ENCODE measurements at places on chromosomes 11 and 22.

DNA sequence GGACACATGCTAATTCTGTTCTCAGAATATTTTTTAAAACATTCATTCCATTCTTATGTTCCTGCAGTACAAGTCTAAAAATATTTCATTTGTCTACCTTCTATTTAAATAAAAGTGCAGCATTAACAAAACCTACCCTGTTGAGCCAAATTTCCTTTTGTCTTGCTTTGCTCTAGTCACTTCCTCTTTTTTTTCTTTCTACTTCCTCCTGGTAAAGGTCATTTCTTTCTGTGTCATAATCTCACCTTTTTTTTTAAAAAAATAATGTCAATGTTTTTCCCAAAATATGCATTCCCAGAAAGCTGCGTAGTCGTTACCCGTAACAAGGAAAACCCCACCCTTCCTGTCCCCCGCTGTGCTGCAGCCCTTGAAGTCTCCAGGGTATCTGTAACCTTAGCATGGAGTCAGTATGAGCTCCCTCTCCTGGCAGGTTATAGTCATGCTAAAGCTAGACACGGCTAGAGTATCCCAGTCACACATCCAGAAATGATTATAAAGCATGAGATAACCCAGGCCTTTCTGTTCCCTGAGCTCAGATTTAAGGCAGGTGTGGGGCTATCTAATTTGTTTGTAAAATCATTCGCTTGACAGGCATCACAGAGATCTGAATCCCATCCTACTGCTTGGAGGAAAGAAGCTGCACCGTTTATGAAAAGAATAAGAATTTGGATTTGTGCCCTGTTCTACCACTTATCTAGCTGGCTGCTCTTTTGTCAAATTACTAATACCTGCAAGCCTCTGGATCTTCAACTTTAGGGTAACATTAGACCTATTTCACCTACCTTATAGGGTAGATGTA is 51.1 kb upstream of the EED start:
- peak; percentile 74 for DNase-seq

GRCh38 chr11:83835423-83835822 is 549.3 kb upstream of the CCDC90B start:
- DNase-seq, result no peak

- DNase-seq, result no peak
These were observed 22.4 kb downstream of the DUSP8 start for GRCh38 chr11:1549338-1550330.

GRCh38 chr11:124115782-124116616 is 749 bp downstream of the VWA5A start:
- no peak for DNase-seq

DNA sequence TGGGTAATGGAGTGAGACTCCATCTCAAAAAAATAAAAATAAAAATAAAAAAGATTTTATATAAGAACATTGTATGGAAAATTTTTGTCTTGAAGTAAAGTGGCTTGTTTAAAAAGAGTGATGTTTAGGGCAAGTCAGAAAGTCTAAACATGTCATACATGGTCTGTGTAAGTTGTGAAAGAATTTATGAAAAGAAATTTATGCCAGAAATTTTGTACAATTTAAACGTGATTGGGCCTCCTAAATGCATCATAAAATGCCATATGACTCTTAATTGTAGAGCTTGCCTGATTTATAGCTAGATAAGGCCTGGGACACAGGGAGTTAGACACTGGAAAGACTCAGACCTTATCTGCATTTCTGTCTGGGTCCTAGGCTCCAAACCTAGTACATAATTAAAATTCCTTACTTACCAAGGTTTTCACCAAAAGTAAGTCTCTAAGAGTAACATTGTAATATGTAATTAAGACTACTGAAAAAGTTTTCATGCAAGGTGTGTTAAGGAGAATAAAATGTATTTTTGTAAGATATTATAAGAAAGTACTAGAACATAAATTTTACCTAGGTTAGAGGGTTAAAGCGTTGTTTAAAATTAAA is 110.5 kb downstream of the AASDHPPT start:
- no peak for DNase-seq

DNA sequence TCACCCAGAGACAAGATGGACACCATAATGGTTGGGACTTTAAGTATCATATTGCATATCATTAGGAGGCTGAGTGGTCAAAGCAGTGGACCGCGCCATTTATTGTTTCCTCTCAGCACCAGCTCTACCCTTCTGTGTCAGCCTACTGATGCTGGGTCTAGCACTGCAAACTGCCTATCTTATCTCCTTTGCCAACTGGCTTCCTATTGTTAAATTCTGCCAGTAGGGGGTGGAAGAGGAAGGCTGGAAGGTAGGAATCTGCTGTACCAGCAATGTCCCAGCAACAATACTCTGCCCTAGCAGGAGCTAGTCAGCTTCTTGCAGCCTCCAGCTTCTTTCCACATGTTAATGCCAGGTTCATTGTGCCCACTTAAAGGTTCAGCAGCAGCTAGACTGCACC is 367.1 kb upstream of the PDGFD start:
- no peak for DNase-seq

DNA sequence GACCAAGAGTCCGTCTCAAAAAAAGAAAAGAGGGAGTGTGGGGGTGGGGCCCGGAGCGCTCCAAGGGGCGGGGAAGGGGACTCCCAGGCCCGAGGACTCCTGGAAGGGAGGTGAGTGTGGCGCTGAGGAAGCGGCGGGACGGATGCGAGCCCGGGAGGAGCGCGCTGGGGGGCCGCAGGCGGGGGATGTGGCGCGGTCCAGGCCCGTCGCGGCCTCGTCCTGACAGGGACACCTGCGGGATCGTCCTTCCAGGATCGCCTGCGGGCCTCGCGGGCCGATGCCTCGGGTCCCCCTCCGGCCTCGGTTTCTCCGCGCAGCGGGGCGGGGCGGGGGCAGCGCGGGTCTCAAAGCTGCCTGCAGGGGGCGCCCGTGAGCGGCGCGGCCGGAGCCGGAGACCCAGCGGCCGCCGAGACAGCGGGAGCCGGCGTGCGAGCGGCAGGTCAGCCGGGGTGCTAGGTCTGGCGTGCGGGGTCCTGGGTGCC is 3.8 kb upstream of the ADORA2A start:
- peak; percentile 47 for DNase-seq

- no peak for DNase-seq
These were observed 5.1 kb upstream of the CARNS1 start for GRCh38 chr11:67410369-67410831.

DNA sequence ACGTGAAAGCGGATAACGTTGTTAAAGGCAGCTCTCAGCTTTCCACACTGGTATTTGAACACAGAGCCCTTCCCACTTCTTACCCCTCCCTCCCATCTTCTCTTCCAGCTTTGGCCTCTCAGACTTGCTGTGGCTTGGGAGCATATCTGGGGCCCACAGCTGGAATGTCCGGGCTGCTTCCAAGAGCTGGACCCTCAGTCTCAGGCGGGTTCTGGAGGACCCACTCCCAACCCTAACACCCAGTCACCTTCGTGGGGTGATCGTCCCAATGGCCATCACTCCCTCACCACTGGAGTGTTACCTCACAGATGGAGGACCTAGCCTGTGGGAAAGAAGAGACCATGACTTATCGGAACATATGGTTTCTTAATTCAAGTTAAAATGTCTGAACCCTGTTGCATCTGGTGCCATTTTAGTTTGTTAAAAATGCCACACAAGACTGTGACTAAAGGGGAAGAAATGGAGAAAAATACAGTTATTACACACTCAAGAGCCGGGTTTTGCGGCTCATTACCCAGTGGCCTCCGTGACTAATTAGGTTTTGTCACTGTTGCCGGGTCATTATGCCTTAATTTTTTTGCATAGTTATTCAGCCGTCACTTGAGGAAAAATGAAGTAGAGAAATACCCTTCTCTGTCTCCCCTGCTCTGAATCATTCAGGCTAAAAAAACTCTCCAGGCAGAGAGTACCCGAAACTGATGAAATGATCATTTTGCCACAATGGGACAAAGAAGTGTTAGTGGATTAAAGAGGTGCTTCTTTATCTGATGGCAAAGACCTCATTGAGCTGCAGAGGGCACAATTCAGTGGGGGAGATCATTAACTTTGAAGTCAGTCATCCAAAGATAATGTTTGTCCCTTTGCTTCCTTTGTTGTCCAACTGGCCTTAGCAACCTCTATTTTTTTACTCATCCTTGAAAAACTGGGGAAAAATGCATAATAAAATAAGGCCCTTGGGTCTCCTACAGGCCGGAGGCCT is 87.2 kb upstream of the HTATIP2 start:
- DNase-seq, result no peak

GRCh38 chr11:19777039-19777376 is 64.4 kb downstream of the NAV2 start:
- DNase-seq, result no peak

DNA sequence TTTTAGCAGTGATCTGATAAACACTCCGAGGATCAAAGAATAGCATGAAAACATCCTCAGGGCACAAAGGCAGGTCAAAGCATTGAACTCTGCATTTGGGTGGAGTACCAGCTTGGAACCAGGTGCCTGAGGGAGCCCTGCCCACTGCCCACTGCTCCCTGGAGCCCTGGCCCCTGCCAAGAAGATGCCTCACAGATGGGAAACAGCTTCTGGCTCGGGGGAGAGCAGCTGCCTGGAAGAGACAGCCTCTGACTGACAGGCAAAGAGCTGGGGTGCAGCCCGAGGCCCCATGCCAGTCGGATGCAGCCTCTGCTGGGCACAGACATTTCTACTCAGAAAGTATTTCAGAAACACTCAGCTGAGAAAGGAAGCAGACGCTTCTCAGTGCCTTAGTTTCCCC is 13.2 kb downstream of the LMO1 start:
- DNase-seq, result no peak
